Activated CD8-positive, alpha-beta memory T cell treated with anti-CD3 and anti-CD28 coated beads for 1 hour (primary cell): ENCODE measurements at places on chromosomes 1 and 21.

GRCh38 chr1:52551507-52552235 is 1.2 kb downstream of the TUT4 start:
- peak; percentile 3 for DNase-seq

DNA sequence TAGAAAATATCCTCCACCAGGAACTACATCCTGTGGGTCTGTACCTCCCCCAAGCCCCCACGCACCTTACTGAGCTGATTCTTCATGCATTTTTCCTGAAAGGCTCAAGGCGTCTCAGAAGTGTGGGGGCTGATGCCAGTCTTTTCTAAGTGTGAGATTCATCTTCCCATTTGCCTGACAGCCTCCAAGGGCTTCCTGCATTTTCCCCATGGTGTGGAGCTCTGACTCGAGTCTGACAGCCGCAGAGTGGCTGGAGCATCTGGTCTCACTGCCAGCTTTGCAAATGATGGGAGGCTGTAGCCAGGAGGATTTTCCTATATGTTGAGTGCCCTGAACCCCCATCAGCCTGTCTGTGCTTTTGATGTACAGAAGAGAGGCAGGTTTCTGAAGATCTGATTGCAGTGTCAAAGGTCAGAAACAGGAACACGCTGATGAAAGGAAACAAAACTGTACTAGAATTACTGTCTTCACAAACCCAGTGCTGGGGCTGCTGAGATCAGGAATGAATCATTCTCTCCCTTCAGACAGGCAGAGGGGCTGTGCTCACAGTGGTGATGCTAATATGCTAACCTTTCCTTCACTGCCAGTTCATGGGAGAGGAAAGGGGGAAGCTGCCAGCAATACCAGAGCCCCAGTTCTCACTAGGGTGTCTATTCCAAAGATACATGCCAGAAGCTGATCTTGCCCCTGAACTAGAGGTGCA is 201.5 kb upstream of the C1orf174 start:
- no peak for DNase-seq

DNA sequence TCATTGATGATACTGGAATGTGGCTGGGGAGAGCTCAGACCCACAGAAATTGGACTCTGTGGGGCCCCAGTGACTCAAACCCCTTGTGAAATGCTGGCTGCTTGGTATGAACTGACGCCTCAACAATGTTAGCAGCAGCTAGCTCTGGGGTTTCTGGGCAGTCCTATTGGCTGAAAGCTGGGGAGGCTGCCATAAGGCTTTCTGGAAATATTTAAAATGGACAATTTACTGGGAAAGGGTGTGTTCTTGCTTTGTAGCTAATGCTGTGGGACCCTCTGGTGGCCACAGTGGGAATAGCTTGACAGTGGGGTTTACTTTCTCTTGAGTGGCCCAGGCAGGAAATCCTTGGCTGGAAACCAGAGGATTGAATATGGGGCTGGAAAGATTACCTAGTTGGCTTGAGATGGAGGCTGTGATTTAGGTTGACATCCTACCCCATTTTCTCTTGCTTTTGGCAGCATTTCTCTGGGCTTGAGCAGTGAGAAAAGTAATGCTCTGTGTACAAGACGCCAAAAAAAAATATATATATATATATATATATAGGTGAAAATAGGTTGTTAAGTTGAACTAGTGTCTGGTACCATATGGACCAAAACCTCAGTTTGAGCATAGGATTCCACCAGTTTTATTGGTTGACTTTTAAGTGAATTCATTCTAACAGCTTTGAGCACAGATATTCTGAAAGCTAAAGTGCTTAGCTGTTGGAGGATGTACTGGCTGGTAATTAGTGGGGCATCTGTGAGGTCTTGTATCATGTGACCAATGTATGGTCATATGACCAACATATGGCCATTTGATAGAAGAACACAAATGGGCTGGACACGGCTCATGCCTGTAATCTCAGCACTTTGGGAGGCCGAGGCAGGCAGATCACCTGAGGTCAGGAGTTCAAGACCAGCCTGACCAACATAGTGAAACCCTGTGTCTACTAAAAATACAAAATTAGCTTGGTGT is 8.2 kb upstream of the S100A10 start:
- DNase-seq = peak; percentile 58

DNA sequence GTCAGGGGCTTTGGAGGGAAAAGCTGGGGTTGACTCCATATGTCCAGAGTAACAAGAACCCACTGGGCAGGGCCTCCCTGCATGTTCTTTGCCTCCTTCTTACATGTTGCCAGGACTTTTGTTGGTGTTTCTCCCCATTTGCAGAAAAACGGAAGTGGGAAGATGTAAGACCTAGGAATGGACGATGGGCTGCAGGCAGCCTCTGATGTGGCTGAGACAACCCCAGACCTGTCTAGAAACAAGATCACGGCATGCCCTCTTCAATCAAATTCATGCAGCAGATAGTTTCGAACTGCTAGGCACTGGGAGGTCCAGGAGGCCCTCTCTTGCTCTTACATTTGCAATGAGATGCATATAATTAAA is 3.4 kb downstream of the FAM43B start:
- DNase-seq = no peak

DNA sequence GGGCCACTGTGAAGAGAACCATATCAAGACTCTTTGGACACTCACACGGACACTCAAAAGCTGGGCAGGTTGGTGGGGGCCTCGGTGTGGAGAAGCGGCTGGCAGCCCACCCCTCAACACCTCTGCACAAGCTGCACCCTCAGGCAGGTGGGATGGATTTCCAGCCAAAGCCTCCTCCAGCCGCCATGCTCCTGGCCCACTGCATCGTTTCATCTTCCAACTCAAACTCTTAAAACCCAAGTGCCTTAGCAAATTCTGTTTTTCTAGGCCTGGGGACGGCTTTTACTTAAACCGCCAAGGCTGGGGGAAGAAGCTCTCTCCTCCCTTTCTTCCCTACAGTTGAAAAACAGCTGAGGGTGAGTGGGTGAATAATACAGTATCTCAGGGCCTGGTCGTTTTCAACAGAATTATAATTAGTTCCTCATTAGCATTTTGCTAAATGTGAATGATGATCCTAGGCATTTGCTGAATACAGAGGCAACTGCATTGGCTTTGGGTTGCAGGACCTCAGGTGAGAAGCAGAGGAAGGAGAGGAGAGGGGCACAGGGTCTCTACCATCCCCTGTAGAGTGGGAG is 36.3 kb upstream of the TDRD10 start:
- no peak for DNase-seq

DNA sequence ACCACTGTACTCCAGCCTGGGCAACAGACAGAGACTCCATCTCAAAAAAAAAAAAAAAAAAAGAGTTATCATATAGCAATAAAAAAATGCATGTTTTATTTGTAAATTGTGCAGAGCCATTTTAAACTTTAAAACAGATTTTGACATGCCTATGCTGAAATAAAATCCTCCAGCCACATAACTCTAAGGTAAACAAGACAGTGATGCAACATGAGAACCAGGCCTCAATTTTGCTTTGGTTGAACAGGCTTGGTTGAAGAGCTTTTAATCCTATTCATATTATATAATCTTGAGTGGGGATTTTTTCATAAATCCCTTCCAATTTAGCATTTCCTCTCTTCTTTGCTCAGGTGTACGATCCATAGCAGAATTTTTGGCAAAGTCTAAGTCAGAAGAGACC is 26.1 kb downstream of the ARMH1 start:
- DNase-seq = no peak

GRCh38 chr1:242033447-242033846 is 34.5 kb upstream of the MAP1LC3C start:
- DNase-seq = no peak

DNA sequence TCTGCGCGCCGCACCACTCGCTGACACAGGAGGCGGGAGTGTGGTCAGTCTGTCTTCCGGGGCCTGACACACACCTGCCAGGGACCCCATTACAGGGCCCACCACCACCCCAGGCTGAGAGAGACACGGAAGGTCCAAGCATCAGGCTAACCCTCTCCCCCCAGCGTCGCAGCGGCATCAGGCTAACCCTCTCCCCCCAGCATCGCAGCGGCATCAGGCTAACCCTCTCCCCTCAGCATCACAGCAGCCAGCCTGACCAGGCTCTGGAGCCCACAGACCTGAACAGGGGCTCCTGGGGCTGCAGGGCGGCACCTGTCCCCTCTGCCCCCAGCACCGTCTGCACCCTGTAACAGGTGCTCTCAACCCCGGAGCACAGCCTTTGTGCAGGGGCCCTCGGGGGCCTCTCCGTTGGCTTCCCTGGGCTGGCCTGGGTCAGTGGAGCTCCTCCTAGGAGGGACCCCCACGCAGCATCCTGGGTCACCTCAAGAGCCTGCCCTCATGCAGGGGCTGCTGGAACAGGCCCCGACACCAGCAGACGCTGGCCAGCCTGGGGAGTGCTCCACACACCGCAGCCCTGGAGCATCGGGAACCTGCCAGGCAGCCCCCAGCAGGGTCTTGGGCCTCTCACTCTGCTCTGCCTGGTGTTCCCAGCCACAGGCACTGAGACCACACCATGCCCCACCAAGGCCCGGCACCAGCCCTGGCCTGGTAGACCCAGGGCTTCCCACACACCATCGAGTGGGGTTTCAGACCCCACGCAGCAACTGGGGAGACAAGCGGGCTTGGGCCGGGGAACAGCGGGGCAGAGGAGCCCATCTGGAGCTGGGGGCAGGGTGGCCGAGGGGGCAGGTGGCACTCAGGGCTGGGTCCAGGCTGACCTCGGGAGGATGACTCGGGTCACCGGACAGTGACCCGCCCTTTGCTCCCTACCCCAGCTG is 67.0 kb downstream of the MEGF6 start:
- DNase-seq = no peak

GRCh38 chr1:182315167-182315556 is 76.4 kb downstream of the GLUL start:
- DNase-seq = no peak

DNA sequence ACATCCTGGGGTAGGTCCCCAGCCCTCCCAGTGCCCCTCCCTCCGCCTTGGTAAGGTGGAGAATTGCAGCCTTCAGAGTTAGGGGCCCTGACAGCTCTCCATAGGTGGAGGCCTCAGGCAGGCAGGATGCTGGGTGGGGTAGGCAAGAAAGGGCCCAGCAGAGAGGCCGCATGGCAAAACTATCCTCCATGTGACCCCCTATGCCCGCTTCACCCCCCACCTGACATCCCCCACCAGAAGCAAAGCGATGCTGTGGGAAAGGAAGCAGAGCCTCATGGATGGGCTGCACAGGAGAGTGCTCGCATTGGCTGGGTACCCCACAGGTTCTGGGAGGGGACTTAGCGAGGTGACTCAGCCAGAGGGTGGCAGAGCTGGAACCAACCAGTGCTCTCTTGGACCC is 1.6 kb downstream of the S100A9 start:
- DNase-seq = no peak

GRCh38 chr1:197771904-197772556 is 3.2 kb downstream of the DENND1B start:
- DNase-seq = no peak

DNA sequence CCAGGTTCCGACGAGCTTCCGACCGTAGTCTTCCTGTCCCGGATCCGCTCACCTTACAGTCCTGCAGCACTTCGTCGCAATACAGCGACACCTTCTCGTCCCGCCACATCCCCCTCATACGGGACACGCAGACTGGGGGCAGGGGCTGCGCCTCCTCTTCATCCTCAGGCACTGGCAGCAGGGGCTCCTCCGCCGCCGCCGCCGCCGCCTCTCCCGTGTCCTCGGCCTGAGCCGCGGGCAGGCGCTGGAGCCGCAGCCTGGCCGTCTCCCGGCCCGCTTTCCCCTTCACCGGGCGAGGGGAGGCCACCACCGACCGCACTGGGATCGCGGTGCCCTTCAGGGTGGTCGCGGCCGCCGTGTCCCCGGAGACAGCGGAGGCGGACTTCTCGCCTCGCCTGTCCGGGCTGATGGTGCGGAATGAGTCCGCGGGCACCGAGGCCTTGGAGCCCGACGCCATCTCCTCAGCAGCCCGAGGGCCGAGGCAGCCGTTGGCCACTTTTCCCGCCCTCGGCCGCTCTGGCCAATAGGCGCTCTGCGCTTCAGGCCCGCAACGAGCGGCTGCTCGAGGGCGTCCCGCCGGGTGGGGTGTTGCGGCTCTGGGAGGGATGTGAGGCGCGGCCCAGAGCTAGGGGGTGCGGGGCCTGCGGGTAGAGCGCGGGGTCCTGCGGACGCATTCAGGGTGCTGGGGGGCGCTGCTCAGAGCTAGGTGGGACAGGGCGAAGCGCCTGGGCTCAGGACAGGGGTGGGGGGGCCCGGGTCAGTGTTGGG is at the start of gene SHCBP1L:
Gene SHCBP1L, minus strand, starts transcription at position 490 of the 768 bp plus-strand sequence. Its CDS starts 33 bp downstream, at position 457.
- no peak for DNase-seq

DNA sequence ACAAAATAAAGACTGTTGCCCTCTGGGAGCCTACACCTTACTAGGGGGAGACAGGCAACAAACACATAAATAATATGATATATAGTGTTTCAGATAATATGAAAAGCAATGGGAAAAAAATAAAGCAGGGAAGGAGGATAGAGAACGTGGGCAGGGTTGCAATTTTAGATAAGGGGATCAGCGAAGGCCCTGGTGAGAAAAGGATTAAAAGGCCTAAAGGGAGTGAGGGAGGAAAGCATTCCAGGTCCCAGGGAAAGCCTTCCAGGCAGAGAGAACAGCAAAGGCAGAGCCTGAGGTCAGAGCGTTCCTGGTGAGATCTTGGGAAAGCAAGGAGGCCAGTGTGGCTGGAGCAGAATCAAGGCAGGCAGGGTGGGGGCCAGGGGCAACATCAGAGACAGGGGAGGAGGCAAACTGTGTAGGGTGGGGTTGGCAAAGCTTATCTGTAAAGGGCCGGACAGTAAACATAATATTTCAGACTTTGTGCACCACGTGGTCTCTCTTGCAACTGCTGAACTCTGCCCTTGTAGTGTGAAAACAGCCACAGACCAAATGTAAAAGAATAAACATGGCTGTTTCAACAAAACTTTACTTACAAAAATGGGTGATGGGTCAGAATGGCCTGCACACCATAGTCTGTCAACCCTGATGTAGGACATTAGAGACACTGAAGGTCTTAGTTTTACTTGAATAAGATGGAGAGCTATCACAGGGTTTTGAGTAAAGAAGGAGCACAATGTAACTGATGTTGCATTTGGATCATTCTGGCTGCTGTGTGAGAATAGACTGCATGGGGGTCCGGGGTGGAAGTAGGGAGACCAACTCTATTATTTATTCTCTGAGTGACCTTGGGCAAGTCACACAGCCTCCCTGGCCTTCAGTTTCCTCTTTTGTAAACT is 13.3 kb upstream of the CPT2 start:
- DNase-seq = no peak

DNA sequence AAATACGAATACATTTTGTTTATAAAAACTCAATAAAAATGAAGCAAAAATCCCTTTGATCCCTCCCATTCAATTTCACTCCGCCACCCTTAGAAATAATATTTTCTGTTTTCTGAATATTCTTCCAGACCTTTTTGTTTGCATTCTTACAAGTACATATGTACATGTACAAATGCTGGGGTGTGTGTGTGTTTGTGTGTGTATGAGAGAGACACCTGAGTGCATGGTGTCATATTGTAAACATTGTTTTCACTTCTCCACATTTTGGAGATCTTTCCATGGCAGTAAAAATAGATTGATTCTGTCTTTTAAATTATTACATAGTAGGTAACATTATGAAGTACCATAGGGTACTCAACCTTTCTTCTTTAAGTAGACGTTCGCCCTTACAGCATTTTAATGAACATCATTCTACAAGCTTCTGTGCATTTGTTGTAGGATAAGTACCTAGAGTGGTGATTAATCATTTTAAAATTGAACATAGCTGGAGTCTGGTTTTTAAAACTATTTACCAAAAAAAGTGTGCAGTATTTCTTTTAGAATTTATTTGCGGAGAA is 1.3 kb upstream of the MPC2 start:
- DNase-seq = no peak
